Activated gamma-delta T cell treated with anti-CD3 and anti-CD28 coated beads, Interleukin-2, amount 50 U/mL, for 16 hours (primary cell): ENCODE measurements at places on chromosomes 11 and 22.

DNA sequence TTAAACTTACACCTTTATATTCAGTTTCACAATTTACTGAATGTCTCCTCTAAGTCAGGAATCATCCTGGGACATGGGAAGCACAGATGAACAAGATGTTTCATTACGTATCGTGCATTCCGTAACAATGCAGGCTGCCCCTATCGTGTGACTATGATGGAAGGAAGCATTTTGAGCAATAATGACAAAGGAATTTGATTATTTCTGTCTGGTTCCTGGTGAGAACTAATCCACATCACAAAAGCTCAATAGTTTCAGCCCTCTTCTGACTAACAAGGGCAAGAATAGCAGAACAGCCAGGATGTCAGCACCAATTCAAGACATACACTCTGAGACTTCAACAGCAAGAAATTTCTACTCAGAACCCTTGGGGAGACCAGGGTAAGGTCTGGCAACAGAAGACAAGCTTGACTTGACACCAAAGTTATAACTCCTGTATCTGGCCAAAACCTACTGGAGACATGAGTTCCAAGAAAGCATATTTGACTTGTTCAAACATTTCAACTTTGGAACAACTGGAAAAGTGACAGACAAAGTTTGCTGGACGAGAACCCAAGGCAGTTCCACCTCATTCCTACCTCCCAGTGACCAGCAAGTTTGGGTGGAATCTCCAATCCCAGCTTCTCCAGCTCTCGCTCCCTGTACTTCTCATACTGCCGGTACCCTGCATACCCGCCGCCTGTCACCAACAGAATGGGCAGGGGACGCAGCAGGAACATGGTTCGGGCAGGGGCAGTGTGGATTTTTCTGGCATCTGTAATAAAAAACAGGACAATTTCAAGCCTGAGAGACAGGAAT, 14.3 kb downstream of the PISD start:
- no peak for DNase-seq

DNA sequence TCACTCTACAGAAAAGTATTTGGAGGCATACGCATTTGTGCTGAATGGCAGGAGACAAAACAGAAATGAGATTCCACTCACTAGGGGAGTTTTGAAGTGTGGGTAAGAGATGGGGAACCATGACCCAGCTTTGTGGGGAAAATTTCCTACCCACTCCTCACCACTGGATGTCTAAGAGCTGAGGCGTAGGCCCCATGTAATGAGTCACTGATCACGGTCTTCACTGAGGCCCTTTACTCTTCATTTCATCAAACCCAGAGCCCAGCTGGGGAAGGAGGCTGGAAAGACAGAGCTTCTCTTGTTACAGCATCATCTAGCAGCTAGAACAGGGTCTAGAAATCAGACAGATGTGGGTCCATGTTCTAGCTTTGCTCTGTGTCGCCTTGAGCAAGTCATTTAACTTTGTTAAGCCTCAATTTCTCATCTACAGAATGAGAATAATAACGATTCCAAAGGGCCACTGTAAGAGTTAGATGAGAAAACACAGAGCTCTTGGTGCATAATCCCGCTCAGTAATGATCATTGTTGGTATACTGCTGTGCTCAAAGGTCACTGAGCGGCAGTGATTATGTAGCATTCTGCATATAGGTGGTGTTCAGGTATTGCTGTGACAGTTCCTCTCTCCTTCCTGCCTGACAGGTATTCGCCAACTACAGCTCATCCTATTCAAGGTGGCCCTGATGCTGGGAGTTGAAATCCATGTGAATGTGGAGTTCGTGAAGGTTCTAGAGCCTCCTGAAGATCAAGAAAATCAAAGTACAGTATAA, 97.2 kb downstream of the MICAL2 start:
- DNase-seq = no peak

- DNase-seq = no peak
Measured at GRCh38 chr22:27399161-27399560, 402.4 kb downstream of the MN1 start.

DNA sequence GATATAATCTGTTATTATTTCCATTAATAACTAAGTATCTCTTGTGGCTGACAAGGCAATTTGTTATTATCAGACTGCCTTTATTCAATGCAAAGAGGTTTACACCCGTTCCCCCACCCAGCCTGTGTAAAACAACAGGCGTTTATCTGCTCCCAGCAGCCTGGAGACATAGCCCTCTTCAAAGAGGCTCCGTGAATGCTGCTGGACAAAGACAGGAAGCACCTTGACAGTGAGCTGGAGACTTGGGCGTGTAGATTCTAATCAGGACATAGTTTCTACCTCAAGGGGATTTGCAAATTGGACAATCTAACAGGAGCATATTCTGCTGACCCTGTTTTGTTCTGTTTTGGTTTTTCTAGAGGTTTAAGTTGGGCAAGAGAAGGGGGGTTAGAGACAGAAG, 733.0 kb upstream of the KIRREL3 start:
- DNase-seq = no peak

GRCh38 chr11:86800960-86801272, 574 bp downstream of the PRSS23 start:
- no peak for DNase-seq
